ENCODE measurements at places on chromosomes 2 and 18.

DNA sequence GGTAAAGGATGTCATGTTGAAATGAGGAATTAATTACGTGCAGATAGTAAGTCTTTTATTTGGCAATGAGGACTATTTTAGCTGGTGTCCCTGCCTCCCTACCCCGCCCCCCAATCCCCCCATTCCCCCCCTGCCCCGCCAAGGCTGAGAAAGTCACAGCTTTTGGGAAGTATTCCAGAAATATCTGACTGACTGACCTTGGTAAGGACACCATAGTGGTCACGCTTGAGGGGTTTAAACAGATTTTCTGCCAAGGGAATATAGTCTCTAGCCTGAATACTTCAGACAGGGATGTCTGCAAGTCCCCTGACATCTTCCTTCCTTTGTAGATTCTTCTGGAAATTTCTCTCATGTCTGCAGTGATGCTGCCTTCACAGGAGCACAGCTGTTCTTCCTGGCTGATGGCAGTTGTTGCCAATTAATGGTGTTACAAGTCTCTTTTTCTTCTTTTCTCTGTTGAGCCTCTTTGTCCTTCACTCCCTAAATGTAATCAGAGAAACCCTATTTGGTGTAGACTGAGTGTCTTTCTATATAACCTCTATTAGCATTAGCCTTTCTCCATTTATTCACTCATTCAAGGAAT, 53.7 kb upstream of the MGAT5 start:
- no peak for DNase-seq

DNA sequence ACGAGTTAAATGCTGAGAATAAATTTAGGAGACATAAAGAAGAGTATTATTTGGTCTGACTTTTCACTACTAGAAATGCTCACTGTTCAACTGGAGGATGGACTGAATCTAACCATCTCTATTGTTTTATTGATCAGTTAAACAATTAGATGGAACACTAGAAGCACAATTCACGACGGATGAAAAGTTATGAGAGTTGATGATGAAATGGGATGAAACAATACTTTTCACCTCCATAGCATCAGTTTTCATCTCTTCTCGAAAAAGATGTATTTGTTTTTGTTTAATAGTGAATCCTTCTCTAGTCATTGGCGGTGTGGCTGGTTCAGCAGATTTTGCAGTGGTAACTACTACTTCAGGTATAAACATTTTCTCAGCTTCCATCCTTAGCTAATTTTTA, 19.3 kb downstream of the TTN start:
- DNase-seq: no peak

DNA sequence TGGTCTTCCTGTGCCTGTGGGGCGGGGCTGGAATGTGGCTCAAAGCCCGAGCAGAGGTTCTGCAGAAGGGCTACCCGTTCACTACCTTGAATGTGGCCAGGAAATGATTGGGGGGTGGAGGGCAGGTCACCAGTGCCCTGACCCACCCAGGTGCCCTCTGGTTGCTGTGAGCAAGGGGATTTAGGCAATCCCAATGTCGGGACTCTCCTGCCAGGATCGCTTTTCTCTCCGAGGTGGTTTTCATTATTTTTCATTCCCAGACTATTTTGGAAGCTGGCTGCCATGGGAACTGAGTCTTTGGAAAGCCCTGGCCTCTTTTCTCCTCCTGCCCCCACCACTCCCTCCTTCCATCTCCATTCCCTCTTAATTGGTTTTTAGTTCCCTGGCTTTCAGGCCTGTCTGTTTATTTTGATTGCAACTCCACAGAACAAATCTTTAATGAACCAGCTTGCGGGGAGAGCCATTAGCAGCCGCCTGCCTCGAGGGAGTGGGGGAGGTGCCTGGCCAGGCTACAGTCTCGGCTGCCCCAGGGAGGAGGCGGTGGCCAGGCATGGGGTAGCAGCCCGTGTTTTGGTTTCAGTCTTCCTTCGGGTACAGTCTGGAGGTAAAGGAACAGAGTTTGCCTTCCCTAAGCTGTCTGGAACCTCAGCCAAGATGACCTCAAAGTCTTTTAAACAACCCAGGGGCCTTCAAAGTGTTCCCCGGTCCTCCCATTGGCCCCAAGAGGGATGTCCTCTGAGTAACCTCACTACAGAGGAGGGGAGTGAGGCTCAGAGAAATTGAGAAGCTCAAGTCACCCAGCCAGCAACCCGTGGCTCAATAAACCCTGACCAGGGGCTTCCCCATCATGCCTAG, 114.4 kb upstream of the HAAO start:
- no peak for DNase-seq

DNA sequence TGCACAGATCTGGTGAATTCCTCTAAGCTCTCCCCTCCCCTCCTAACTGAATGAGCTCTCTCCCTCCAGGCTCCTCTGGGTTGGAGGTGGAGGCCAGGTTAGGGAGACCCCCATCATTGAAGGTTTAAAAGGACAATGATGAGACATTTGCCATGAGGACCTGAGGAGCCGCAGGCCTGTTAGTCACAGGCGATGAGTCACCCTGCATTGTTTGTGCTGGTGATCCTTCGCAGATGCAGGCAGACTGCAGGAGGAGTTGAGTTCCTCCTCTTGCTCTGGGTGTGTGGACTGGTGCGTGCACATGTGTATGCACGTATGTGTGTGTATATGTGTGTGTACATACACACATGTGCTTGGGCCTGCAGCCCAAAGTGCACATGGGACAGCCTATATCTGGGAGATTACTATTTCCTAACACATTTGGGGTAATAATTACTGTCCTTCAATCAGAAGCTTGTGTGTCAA, 42.0 kb downstream of the MCFD2 start:
- DNase-seq: no peak

- DNase-seq: no peak
These were observed 28.6 kb downstream of the EPB41L3 start for GRCh38 chr18:5515011-5515784.

Measured in germinal center (tissue), 1 donor.